Cerebellum (tissue), 4 donors: ENCODE measurements at places on chromosomes 11 and 22.
A peak's percentile ranks its signal among the peaks of the same experiment; 100 is the strongest.

DNA sequence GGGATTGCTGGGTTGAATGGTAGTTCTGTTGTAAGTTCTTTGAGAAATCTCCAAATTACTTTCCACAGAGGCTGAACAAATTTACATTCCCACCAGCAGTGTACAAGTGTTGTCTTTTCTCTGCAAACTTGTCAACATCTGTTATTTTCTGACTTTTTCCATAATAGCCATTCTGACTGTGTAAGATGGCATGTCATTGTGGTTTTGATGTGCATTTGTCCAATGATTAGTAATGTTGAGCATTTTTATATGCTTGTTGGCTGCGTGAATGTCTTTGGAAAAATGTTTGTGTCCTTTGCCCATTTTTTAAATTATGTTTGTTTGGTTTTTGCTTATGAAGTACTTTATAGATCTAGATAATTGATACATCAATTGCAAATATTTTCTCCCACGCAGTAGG lies 1025.0 kb downstream of the JRKL start:
- no peak for DNase-seq

- DNase-seq = no peak
These were observed 25.9 kb upstream of the SCARF2 start for GRCh38 chr22:20463324-20464095.

DNA sequence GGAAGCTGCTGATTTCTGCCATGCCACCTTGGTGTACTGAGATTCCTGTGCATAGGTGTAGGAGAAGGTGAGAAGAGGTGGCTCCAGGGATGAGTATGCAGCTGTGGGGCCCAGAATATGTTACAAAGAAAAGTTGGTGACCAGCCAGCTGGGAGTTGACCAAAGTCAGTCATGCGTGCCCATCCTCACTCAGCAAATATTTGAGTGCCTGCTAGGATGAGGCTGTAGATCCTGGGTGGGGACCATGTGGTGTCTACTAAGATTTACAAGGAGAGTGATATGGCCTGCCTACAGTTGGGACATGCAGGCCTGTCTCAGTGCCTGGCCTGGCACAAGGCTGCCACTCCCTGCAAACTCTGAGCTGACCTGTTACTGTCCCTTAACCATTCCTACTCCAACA lies 19.4 kb downstream of the RNF185 start:
- DNase-seq = no peak

- DNase-seq = no peak
These were observed 34.6 kb downstream of the FAM83F start for GRCh38 chr22:40029189-40029890.

DNA sequence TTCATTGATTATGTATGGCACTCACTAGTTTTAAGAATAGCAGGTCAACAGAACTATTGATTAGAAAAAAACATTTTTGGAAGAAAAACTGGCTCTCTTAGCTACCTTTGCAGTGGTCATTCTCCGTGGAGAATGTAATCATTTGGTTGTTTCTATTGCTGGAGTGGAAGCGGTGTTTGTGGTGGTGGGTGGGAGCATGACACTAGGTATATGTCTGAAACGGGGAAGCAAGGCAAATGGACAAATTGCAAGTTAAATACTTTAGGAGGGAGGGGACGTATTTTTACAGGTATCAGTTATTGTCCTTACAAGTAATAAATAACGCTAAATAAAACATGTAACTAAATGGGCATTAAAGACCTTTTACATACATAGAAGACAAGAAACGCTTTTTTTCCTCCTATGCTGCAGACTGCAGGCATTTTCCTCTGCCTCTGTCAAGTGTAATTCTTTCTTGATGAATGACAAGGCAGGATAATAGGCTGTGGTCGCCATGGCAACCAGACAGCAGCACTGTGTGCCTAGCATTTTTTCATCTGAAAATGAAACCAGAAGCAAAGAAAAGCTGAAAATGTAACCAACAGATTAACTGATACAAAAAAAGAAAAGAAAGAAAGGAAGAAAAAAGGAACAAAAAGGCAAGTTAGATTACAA lies 46.2 kb downstream of the BLID start:
- DNase-seq = peak; percentile 3

GRCh38 chr11:23097891-23098290 lies 237.6 kb upstream of the CCDC179 start:
- no peak for DNase-seq

DNA sequence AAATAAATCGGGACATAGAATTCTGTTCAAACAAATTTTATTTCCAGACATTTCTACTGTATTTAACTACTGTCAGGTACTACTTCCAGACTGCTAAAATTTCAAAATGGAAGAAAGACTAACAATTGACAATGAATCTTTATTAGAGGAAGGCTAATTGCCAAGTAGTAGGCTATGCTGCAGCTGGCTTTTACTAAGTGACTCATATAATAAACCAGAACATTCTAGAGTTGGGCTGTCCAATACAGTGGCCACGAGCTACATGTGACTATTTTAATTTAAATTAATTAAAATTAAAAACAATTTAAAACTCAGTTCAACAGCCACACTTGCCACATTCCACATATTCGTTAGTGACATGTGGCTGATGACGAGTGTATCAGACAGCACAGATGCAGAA lies 27.6 kb downstream of the CHKA start:
- DNase-seq = no peak

DNA sequence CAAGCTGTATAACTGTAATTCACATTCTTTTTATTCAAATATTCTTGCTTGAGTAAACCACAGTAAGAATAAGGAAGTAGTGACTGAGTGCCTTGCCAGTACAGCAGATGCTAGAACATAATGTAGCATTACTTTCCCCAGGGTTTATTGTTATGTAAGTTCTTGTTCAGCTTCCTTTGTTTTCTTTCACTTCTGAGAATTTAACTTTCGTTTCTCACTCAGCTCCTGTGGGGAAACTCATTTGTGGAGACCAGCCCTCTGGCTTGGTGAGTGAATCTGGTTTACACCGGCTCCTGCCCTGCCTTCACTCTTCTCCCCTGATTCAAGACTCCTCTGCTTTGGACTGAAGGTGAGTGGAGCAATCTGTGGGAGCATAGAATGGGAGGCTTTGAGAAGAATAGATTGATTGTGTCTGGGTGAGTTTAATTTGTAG lies at the start of gene TRIM22:
TSS of gene TRIM22 (plus strand) at position 240 of the 433 bp plus-strand sequence. CDS start 6,443 bp downstream, outside the sequence.
- no peak for DNase-seq

GRCh38 chr11:125416981-125417935 lies 78.8 kb downstream of the FEZ1 start:
- DNase-seq = no peak

DNA sequence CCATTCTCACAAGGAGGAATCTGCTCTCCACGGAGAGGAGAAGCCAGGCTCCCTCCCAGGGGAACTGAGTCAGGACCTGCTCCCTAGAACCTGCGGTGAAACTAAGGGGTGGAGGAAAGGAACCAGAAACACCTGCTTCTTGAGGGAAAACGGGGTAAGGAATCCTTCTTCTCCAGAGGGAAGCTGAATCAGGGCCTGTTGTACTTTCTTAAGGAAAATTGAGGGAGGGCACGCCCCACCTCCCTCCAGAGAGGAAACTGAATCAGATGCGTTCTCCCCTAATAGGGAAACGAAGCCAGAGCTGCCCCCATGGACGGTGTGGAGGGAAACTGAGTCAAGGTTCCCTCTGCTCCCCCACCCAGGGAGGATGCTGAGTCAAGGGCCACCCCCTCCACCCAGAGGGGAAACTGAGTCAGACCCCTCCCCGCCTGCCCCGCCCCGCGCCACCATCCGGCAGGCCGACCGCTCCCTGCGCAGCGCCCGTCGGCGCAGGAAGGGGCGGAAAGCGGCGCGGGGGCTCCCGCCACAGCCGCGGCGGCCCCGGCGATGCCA lies 393 bp downstream of the RELA start:
- no peak for DNase-seq

DNA sequence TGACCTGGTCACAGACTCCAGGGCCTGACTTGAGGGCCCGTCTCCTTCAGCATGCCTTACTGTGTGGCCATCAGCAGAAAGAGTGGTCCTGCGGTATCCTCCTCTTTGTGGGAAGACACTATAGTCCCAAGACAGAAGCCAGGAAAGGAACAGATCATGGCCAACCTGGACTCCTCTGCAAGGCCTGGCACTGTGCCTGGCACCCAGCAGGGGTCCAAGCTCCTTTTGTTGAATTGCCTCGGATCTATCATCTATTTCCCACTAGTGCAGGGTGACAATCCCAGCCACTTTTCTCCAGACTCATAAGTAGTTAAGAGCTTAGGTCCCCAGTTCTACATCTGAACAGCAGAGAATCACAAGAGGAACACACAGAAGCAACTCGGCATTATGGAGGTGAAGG lies 27.0 kb downstream of the DSCAML1 start:
- DNase-seq = no peak

- no peak for DNase-seq
These were observed 1297.5 kb downstream of the LRRC4C start for GRCh38 chr11:40161854-40162410.

DNA sequence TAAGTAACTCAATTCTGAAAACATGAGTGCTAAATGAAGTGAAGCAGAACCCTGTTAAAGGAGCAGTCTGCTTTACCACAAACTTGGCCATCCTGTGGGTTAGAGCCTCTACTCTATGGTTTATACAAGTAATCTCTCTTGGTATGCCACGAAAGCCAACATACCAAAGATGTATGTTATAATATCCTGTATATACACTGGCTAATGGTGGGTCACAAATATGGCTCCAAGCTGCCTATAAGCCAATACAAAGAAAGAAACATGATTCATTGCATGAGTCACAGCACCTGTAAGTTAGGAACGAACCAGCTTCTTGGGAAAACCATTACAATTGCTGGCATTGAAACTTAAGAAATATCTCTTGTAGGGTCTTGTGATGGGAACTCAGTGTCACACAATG lies 16.1 kb downstream of the XRRA1 start:
- DNase-seq = no peak

DNA sequence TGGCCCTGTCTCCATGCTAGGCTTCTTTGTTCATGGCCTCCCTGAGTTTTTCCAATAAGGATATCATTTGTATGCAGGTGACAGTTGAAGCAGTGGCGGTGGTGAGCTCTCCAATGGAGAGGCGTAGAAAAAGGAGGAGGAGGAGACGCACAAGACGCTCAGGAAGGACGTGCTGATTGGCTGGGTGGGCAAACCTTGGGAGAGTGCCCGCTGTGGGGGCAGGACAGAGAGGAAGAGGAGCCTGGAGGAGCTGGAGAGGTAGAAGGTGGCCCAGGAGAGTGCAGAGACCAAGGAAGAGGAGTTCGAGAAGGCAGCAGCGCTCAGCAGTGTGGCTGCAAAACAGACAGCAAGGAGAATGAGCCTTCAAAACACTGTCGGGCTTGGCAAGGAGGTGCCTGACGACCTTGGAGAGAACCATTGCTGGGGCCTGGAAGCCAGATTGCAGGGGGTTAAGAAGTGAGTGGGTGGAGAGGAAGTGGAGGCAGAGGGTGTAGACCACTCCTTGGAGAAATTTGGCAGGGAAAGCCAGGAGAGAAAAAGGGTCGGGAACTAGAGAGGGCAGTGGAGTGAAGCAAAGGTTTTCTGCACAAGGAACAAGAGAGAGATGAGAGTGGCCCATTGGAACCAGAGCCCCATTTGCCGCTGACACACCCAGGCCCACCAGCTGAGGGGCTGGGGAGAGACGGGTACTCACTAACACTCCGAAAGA lies 7.5 kb downstream of the CLCF1 start:
- DNase-seq = no peak

- DNase-seq = no peak
These were observed 18.2 kb downstream of the KCNJ1 start for GRCh38 chr11:128848815-128849455.

GRCh38 chr11:27896096-27896495 lies 195.8 kb upstream of the BDNF start:
- DNase-seq = no peak

GRCh38 chr22:50563413-50564160 lies 868 bp upstream of the SYCE3 start:
- DNase-seq = peak; percentile 35
